Activated effector memory CD4-positive, alpha-beta T cell treated with Interleukin-2 at 50 U/mL for 16 hours (primary cell): ENCODE measurements at places on chromosomes 7 and 10.

GRCh38 chr10:3738855-3739350 lies 46.1 kb downstream of the KLF6 start:
- DNase-seq = no peak

DNA sequence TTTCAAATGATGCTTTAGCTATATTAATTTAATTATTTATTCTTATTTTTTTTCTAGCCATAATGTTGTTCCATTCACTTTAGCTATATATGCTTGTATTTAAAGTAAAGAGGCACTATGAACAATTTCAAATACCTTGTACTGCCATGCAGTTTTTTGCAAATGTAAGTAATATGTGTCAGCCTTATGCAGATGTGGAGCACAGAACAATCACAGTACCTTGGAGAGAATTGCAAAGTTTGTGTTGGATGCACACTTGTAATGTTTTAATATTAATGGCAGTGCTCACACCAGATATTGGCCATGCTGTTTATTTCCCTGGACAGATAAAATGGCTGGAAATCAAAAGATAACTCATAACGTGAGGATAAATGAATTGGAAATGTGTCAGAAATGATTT lies 663.5 kb upstream of the SEMA3D start:
- no peak for DNase-seq

- DNase-seq = no peak
Measured at GRCh38 chr10:28544058-28544457, 11.1 kb downstream of the WAC start.

GRCh38 chr10:83871187-83872081 lies 267.9 kb upstream of the GHITM start:
- DNase-seq = peak; percentile 29

- DNase-seq = no peak
Measured at GRCh38 chr7:1845536-1846311, 175.6 kb downstream of the ELFN1 start.

DNA sequence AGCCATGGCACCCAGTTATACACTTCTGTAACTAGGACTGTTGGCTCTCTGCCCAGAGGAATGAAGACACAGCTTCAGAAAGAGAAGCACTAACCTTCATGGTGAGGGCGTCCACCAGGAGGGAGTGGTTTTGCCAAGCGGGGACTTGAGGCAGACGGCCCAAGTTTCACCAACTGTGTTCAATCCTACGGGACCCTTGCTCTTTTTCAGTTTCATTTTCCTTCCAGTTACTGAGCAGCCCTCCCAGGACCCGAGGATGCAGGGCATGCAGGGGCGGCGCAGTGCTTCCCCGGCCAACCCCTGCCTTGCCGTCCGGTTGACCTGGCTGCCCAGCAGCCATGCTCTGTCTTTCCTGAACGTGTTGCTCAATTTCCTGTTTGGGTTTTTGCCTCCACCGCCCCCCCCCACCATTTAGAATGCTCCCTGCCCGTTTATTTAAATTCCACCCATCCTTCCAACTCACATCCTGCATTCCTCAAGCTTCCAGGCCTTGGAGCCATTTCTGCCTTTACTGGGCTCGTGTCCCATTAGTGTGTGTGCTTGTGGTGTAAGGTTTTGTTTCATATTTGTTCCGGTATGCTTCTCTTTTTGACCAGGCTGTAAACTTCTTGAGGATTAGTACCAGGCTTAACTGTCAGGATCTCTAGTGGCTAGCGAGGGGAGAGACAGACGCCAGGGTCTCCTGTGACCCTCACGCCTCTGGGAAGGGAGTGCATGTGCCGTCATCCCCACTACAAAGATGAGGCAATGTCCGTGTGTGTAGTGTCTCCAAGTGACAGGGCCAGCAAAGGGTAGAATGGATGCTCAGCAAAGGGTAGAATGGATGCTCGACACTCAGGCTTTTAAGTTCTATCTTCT lies 31.6 kb downstream of the IL15RA start:
- no peak for DNase-seq

DNA sequence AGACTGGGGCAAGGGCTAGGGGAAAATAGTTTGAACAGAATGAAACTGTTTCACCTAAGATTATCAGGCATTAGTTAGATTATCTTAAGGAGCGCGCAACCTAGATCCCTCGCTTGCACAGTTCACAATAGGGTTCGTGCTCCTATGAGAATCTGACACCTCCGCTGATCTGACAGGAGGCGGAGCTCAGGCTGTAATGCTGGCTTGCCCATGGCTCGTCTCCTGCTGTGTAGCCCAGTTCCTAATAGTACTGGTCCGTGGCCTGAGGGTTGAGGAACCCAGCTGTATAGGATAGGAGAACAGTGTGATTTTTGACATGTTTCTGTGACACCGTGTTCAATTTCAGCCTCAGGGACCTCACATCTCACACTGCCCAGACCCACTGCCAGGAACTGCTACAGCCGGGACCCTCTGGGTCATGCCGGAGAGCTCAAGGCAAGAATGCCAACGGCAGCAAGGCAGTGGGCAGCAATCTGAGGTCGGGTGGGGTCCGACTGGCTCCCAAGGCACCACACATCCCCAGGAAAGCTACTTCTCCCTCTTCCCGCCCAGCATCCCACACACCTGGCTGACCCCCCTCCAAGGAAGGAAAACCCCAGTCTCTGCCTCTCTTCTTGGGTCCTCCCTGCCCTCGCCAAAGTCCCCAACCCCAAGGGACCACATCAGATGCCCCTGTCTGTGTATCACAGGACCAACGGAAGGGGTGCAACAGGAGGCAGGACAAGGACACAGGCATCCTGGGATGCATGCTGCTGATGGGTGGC lies 31.7 kb downstream of the CAMK2B start:
- no peak for DNase-seq

GRCh38 chr10:49377256-49377655 lies 18.6 kb downstream of the DRGX start:
- DNase-seq = no peak

DNA sequence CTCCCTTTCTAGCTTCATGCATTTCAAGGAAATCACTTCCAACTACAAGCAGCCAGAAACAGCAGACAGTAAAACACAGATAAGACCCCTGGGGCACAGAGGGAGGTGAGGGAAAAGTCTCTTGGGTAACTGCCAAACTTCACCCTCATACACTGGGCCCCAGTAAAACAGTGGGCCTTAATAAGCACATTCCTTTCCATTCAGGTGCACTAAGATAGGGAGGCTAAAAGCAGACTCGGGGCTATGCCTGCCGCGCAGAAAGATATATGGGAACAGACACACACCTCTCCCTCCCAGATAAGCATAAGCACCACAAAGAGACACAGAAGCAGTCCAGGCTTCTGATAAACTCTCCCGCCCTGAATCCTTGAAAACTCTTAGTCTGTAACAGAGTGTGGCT lies 117.0 kb downstream of the TYW1B start:
- DNase-seq = no peak

DNA sequence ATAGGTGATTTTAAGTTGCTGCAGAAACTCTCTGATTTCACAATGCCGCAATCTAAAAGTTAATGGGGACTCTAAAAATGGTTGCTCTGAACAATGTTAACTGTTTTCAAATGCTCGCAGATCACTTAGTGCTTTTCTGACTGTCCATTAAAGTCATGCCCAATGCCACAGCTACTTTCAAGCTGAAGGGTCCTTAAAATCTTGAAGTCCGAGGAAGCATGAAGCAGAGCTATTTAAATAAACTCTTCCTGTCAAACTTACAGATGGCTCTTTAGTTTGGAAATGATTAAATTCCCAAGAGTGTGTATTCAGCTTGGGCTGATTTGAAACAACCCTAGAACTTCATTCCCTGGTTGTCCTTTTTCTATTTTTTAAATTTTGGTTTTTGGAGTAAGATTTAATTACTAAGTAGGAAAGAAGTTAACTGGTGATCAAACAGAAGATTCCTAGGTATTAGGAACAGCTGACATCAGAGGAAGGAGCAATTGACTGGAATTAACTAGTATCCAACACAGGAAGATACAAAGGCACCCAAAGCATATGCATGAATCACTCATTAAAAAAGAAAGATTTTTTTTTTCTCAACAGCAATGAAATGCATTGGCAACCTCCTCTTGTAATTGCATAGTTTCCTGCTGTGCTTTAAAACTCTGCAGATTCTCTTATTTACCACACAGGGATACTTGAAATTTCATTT lies 105.1 kb downstream of the NRP1 start:
- no peak for DNase-seq

DNA sequence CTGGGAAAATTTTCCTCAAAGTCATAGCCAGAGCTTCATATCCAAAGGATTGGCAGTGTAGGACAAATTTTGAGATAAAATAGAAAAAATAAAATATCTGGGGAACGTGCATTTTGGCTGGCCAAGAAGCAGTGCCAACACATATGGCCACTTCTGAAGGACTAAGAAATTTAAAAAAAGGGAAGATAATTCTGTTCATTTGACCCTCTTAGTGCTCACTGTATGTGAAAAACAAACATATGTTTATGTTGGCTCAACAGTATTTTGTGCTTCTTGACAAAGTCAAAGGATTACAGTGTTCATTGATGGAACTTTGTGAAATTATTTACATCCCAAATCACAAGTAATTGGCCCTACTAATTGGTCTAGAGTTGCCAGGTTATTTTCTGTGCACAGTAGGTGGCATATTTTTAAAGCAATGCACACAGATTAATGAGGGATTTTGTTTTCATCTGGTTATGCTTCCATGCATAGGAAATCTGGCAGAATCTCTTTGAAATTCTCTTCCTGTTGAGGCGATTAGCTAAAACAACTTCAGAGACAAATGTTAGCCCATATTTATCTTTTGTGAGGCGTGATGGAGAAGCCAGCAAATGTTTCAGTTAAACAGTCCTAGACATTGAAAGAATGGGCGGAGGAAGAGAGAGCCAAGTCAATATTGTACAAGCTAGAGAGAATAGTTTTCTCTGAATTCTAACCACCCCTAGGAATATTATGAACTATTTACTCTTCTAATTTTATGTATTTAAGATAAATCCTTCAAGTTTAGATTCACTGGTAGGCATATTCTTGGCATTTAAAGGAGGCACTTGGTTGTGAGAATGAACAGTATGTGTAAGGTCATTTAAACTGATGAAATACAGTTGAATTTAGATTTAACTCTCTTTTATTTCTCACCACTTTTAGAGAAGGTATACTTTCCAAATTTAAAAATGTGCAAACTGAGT lies 237.7 kb upstream of the MBL2 start:
- DNase-seq = no peak

DNA sequence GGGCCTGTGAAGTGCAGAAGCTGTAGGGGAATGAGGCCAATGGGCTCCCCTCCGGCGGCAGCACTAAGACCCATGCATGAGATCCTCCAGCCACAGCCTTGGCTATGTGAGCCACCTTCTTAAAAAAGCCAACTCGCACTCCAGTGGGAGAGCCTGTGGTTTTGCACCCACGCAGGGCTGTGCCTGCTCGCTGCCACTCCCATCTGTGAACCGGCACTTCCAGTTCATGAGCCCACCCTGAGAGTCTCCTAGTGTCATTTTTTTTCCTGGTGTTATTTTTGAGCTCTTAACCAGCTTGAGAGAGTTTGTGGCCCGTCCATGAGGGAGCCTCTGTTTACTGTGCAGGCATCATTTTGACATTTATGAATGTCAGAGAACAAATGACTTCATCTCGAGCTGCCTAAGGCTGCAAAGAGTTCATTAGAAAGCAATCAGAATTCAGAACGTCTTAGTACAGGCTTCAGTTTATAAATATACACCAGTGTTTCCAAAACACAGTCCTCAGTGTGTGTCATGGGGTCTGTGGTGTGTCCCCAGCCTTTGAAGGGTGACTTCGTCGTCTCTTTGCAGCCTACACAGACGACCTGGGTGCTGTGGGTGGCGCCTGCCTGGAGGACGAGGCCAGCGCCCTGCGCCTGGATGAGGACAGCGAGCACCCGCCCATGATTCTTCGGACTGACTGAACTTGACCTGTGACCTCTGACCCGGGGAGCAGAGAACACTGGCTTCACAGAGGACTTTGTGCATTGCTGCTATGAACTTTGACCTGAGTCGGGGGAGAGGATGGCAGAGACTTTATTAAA lies 40.4 kb downstream of the WIPI2 start:
- no peak for DNase-seq

- no peak for DNase-seq
Measured at GRCh38 chr7:15719311-15719710, 32.8 kb upstream of the MEOX2 start.

- no peak for DNase-seq
Measured at GRCh38 chr7:138865843-138866242, 67.8 kb upstream of the ATP6V0A4 start.

- DNase-seq = no peak
Measured at GRCh38 chr10:124598196-124598595, 136.6 kb downstream of the LHPP start.

- no peak for DNase-seq
Measured at GRCh38 chr10:118373786-118374185, 31.7 kb upstream of the FAM204A start.
